ENCODE measurements at places on chromosomes 11 and 22.

DNA sequence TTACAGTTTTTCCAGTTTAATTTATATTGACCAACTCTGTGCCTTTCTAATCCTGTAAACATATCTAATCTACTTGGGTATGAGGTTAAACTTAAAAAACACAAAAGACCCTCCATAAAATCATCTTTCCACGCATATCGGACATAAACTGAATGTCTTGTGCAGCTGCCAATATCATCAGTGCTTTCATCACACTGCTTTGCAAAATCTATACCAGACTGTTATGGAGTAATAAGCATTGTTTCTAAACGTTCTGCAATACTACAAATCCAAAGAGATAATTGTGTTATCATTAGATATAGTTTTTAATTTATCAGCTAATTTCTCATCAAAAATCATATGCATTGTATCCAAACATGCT lies 36.1 kb upstream of the AMPD3 start:
- no peak for DNase-seq

DNA sequence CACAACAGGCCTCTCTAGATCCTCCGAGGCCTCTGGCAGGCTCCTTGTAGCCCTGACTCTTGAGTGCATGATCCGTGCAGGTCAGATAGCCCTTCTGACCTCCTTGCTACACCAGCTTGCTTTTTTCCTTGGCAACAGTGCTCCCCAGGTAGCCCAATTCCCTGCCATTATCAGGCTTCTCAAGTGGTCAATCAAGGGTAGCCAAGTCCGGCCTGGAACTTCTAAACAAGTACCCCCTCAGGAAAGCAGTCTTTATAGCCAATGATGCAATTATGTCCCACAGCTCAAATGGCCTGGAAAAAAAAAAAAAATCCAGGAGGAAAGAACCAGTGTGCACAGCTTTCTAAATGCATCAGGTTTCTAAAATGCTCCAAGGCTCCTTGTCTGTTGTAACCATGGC lies 59.8 kb downstream of the TENM4 start:
- no peak for DNase-seq

DNA sequence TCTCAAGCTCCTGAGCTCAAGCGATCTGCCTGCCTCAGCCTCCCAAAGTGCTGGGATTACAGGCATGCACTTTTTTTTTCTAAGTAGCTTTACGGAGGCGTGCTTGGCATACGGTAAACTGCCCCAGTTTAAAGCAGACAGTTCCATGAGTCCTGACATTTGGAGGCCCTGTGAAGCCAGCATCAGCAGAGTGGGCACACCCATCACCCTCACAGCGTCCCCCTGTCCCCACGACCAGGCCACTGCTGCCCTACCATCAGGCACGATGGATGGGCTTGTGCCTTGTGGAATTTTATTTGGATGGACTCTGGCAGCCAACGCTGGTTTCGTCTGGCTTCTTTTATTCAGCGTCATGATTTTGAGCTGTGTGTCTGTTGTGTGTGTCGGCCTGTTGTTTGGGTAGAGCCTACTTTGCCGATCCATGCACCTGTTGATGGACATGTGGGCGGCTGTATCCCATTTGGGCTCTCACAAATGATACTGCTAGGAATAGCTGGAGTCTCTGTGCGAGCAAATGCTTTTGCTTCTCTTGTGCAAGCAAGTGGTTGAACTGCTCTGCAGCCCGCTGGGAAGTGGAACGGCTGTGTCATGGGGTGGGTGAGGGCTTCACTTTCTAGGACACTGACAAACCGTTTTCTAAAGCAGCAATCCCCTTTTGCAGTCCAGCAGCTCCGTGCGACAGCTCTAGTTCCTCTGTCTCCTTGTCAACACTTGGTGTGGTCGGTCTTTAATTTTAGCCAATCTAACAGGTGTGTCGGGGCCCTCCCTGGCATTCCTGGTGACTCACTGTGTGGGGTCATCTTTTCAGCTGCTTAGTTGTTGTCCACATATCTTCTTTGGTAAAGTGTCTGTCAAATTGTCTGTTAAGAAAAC lies 23.8 kb downstream of the KCNQ1 start:
- no peak for DNase-seq

DNA sequence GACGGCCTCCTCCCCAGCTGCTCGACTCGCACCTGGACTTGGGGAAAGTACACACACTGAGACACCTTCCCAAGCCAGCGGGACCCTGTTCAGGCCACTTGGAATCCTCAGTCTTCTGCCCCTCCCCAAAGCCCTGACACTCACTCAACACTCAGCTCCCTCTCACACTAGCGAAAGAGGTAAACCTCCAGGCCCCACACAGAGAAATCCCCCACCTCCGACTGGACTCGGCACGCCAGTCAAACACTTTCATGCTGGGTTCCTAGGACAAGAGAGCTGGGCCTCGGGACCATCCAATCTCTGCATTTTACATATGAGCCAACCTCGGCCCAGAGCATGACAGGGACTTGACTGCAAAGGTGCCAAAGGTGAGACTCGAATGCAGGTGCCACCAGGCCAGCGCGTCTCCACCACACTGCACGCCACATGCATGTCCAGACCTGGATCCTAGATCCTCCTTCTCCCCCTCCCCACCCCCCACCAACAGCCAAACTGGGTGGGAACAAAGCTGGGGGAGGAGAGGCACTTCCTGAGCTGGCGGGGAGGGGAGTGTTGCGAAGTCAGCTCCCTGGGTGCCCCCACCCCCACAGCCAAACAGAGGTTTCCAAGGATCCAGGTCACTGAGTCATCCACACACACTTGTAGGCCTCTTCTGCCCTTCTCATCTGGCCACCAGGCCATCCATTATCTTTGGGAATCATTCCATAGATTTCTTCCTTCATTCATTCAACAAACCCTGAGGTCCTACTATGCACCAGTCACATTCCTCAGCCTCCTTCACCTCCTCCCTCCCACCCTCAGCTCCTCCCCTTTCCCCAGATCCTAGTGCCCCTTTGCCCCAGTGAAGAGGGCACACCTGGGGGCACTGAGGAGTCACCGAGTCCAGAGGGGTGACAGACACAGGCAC lies 10.7 kb upstream of the CD5 start:
- DNase-seq = no peak

DNA sequence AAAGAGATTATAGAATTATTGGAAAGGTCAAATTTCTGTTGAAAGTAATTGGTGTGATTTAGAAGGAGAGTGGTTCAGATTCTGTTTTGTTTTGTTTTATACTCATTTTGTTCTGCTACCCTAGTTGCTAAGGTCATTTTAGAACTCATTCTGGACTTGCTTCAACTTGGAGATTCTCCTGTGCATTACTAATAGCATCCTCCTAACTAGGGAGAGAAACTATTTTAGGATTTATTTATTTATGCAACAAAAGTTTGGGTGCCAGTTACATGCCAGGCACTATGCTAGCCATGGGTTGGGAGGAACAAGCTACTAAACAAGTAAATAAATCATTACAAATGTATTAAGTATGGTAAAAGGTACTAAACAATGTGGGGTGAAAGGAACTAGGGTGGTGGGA lies 84.0 kb downstream of the YAP1 start:
- DNase-seq = no peak

DNA sequence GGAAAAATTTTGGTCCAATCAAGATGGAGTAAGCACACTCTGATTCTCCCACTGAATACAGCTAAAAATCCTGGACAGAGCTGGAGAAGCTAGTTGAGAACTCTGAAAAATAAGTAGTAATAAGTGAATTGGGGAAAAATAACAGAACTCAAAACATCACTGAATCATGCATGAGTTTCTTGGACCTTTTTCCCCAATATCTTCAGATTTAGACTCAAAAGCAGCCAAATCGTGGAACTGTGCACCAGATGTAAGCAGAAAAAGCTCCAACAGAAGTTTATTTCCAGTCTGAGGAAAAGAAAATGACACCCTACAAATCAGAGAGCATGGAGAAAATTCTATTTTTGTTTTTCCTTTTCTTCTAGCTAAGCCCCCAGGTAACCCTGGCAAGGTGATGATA lies 279.7 kb upstream of the CTSC start:
- no peak for DNase-seq

DNA sequence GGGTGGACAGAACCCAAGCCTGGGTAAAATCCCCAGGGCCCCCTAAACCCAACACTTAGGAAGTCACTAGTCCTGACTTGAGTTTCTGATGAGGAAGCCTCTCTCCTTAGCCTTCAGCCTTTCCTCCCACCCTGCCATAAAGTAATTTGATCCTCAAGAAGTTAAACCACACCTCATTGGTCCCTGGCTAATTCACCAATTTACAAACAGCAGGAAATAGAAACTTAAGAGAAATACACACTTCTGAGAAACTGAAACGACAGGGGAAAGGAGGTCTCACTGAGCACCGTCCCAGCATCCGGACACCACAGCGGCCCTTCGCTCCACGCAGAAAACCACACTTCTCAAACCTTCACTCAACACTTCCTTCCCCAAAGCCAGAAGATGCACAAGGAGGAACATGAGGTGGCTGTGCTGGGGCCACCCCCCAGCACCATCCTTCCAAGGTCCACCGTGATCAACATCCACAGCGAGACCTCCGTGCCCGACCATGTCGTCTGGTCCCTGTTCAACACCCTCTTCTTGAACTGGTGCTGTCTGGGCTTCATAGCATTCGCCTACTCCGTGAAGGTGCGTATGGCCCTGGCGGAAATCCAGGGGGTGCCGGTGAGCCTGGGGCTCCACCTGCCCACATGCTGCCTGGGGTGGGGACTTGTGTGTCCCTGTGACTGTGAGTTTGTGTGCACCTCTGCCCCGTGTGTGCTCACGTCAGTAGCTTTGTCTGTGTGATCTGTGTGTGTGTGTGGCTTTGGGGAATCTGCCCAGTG lies at the start of gene IFITM1:
Gene IFITM1 (plus strand): TSS at position 254 of the 767 bp plus-strand sequence. CDS start 131 bp downstream, at position 385.
- no peak for DNase-seq

GRCh38 chr11:34680918-34681586 lies 60.2 kb downstream of the EHF start:
- no peak for DNase-seq

DNA sequence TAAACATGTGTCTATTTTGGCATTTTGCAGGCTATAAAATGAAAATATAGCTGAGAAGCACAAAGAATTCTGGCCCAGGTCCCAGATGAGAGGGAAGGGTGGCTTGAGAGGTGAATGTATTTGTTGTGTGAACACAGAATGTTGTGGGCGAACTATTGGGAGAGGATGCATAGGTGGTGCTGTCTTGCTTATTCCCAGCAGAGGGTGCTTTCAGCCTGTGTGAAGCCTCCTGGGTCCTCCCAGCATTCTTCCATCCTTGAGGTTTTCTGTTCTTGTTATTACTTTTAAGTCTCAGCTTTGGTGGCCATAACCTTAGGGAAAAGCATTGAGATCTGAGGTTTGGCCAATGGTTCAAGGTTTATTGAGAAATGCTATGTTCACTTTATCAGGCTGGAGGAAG lies 108.7 kb upstream of the SNX19 start:
- DNase-seq = no peak

DNA sequence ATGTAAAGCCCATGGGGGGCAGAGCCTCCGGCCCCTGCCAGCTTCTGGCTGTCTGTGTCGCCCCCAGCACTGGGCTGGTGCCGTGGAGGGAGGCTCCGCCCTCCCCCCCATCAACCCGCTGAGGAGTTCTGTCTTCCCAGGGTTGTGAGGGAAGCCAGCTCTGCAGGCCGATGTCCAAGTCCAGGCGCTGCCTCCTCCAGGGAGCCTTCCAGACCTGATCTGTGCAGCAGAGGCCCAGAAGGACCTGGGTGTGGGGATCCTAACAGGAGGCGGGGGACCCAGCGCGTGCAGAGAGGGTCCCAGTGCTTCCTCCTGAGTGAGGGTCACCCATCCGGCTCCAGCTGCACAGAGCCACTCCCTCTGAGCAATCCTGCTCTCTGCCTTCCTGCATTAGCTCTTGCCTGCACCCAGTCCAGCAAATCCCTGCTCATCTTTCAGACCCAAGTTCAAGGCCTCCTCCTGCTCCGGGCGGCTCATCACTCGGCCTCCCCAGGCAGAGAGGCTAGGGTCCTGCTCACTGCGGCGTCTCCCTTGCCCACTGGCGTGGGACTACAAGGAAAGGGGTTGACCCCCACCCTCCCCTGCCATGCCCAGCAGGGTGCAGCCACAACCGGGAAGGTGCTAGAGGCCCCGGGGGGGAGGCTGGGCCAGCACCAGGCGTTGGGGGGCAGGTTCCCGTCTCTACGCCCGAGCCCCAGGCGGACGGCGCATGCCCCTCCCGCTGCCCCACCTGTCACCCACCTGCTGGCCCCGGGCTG lies 16.4 kb downstream of the PRR33 start:
- DNase-seq = no peak

DNA sequence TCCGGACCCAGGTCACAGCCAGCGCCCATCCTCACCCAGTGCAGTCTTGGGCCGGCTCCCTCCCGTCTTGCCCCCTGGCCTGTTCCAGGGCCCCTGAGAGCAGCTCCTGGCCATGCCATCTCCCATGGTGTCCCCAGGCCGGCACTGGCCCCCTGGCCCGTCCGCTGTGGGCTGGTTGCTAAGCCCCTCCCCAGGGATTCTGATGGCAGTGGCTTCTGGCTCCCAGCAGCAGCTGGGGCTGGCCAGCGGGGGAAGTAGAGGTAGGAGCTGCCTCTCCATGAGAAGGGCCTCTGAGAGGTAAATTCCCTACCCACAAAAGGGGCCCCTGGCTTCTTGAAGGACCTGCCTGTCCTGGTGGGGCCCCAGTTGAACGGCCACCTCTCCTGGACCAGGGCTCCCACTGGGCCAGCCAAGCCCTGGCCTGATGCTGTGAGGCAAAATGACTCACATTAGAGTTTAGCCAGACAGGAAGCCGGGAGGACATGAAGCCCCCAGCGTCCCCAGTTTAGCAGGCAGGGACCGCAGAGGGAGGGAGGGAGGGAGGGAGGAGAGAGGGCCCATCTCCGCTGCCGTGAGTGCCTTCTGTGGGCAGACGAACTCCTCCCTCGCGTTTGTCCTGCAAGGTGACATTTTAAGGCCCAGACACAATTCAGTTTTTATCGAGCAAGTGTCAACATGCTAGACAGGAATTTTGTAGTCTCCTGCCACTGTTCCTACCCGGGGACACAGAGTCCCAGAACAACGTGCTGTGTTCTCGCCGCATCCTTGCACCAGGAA lies 32.9 kb upstream of the GAL start:
- no peak for DNase-seq
